ENCODE measurements at places on chromosomes 1 and 21. TPM values are rescaled to one million over a fixed set of nuclear protein-coding genes. Genes with fewer than 3 reads are reported as not detected.

The SYT14 gene
- not detected for total RNA-seq

The LCE2B gene
- 2,792 TPM for total RNA-seq

The CFAP107 gene
- not detected for total RNA-seq

The UBAP2L gene
- 46.0 TPM for total RNA-seq

The CFHR5 gene
- total RNA-seq, result not detected

The C1QC gene
- total RNA-seq, result 12.9 TPM

The SELL gene
- 0.36 TPM for total RNA-seq

The HAPLN2 gene
- total RNA-seq, result 0.68 TPM

The FMO5 gene
- total RNA-seq, result 17.2 TPM

The DNASE2B gene
- not detected for total RNA-seq

The RPE65 gene
- not detected for total RNA-seq

The KCNJ9 gene
- total RNA-seq, result not detected

The FYB2 gene
- total RNA-seq, result not detected

The FHAD1 gene
- 2.0 TPM for total RNA-seq

The MGST3 gene
- 154 TPM for total RNA-seq

The FTCD gene
- total RNA-seq, result not detected

The RIPPLY3 gene
- not detected for total RNA-seq

The ADORA3 gene
- total RNA-seq, result 2.0 TPM

The LAMC2 gene
- 33.0 TPM for total RNA-seq

DNA sequence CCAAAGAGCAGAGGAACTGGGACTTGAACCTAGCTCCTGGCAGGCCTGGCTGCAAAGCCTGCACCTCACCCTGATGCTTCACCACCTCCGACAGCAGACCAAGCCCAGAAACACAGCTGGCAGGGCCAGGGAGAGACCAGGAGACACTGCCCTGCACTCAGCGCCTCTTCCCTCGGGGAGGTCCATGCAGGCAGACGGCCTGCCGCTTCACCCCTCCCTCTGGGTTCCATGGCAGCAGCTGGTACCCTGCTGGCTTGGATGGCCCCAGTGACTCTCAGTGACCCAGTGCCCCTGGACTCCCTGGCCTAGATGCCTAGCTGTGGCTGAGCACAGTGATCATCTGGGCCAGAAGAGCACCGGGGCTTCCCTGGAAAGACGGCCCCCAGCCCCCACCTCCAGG is 65.3 kb upstream of the TARDBP start:
- no peak for DNase-seq

GRCh38 chr1:48761411-48761810 is 15.3 kb downstream of the BEND5 start:
- DNase-seq, result no peak

- no peak for DNase-seq
These were observed 12.3 kb upstream of the SDC3 start for GRCh38 chr1:30920827-30921226.

GRCh38 chr21:15121655-15122120 is 56.9 kb upstream of the NRIP1 start:
- DNase-seq, result no peak

- DNase-seq, result no peak
These were observed 656.1 kb upstream of the ADGRL4 start for GRCh38 chr1:79662596-79662995.

GRCh38 chr1:84156210-84156621 is 12.1 kb downstream of the PRKACB start:
- DNase-seq, result no peak

- no peak for DNase-seq
These were observed 139.1 kb downstream of the SLC45A1 start for GRCh38 chr1:8456991-8457390.

DNA sequence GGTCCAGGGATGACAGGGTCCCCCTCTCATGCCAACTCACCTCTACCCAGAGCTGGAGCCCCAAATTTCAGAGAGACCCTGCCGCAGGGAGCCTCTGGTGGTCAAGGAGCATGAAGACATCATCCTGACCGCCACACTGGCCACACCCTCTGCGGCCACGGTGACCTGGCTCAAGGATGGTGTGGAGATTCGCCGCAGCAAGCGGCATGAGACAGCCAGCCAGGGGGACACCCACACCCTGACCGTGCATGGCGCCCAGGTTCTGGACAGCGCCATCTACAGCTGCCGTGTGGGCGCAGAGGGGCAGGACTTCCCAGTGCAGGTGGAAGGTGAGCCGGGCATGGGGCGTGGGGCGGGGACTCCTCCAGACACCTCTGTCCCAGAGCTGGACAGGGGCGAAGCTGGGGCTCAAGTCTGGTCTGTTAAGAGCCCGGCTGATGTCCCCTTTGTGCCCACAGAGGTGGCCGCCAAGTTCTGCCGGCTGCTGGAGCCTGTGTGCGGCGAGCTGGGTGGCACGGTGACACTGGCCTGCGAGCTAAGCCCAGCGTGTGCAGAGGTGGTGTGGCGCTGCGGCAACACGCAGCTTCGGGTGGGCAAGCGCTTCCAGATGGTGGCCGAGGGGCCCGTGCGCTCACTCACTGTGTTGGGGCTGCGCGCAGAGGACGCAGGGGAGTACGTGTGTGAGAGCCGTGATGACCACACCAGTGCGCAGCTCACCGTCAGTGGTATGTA is 66.0 kb downstream of the OBSCN start:
- DNase-seq, result peak; percentile 80

- DNase-seq, result no peak
These were observed 29.3 kb upstream of the PLXNA2 start for GRCh38 chr1:208273386-208274017.

GRCh38 chr21:21715266-21715969 is 717.2 kb downstream of the NCAM2 start:
- DNase-seq, result no peak

- DNase-seq, result no peak
These were observed 23.6 kb upstream of the APOBEC4 start for GRCh38 chr1:183676586-183677189.

DNA sequence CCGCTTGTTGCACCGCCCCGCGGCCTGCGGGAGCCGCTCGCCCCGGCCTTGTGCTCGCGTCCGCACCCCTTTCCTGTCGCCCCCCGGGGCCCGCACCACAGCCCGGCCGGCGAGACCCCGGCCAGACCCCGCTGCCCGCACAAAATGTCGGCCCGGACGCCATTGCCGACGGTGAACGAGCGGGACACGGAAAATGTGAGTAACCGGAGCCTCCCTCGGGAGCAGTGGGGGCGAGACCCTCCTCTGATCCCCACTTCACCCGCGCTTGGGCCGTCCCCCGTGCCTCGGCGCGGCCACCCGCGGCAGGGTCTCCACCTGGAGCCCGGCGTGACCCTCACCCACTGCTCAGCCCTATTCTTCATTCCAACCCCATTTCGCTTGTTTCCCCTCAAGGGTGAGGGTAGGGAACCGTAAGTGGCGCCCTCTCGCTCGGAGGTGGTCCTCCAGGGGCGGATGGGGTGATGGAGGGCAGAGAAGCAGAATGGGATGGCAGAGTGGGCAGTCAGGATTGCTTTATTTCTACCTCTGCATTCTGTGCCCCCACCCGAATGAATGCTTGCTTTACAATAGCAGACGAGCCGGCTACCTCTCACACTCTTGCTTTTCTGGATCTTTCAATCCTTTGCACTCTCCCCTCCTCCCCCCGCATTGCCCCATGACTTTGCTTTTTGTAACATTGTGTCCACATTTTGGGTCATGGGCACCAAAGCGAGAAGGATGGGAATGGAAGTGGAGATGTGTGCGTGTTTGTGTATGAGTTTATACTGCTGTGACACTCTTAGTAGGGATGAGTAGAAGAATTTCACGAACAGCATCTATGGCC is 954 bp downstream of the MARK1 start:
- DNase-seq, result peak; percentile 87

- DNase-seq, result no peak
These were observed 154.0 kb downstream of the TGFB2 start for GRCh38 chr1:218499011-218499691.

DNA sequence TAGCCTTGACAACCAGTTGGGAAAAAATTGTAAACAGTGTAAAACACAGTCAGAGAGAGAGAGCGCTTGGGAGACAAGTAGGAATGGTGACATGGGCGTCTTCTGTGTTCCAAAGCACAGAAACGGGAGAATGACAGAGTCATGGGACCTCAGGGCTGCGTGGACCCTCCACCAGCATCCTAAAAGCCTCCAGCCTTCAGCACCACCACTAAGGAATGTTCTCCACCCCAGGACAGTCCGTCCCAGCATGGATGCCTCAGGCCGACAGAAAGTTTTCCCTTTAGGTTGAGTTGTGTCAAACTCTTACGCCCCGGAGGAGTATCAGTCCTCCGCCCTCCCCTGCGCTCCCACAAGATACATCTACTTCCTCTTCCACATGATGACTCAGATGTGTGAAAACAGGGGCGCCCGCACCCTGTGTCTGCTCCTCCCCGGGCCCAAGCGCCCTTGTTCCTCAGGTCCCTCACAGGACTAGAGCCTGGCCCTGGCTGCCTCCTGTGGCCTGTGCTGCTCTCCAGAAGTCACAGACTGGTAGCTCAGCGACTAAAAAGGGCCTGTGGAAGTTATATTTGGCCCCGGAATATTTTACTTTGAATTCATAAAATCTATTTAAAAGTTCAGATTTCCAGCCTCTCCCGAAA is 63.9 kb upstream of the EFHD2 start:
- peak; percentile 93 for DNase-seq
